ENCODE measurements at places on chromosomes 2 and 18. TPM values are rescaled to one million over a fixed set of nuclear protein-coding genes. Genes with fewer than 3 reads are reported as not detected.

DNA sequence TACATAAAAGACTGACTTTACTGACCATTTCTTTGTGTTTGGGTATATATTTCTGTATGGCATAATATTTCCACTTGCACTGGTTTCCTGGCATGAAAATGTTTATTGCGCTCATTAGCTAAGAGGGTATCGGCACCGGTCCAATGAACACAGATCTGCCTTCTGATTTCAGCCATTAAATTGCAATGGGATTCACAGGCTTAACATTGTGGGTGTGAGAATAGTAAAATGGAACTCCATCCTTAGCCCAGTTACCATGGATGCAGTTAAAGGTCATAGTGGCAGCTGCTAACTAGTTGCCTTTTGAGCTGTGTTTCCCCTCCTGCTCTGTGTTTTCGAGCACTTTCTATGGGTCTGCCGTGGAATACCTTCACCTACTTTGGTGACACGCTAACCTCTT, 352.6 kb upstream of the POU3F3 start:
- no peak for DNase-seq

GRCh38 chr2:162934191-162934590, 95.6 kb upstream of the KCNH7 start:
- DNase-seq = no peak

DNA sequence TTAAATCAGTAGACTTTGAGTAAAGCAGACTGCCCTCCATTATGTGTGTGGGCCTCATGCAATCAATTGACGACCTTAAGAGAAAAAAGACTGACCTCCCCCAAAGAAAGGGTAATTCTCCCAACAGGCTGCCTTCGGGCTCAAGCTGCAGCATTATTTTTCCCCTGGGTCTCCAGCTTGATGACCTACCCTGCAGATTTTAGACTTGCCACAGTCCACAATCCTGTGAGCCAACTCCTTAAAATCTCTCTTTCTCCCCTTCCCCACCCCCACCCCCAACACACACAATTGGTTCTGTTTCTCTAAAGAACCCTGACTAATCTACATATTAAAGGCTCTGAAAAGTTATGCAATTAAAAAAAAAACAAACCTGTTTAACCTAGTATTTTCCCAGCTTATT, 89.4 kb downstream of the RNF152 start:
- DNase-seq = no peak

- no peak for DNase-seq
Measured at GRCh38 chr18:23484561-23485182, 18.6 kb upstream of the RMC1 start.

- peak; percentile 57 for DNase-seq
Measured at GRCh38 chr2:54899576-54900200, 150.6 kb downstream of the RTN4 start.

DNA sequence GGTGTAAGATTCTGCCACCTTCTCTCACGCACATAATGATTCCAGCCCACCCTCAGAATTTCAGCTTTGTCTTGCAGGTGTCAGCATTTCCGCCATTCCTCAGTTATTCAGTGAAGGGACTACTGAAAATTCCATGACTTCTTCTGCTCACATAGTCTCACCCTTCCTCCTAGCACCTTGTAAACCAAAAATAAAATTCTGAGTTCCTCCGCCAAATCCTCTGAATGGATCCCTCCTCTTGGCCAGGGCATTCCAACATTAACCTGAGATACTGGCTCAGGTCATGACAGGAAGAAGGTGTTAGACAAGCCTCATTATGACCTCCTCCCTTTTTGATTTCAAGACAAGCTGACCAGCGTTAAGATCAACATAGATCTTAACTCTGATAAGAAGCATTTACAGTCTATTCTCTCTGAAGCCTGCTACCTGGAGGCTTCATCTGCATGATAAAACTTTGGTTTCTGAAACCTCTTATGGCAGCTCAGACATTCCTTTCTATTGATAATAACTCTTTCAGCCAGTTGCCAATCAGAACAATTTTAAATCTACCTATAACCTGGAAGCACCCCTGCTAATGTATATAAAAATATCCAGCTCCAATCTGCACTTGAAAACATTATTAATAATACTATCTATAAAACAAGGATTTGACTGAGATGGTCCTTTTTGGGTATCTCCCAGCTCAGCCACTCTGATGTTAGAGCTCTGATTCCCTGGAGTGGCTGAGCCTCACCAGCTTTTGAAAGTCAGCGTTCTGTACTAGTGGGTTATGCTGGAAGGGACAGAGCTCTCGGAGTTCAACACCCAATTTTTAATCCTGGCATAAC, 136.4 kb upstream of the APCDD1 start:
- DNase-seq = no peak

DNA sequence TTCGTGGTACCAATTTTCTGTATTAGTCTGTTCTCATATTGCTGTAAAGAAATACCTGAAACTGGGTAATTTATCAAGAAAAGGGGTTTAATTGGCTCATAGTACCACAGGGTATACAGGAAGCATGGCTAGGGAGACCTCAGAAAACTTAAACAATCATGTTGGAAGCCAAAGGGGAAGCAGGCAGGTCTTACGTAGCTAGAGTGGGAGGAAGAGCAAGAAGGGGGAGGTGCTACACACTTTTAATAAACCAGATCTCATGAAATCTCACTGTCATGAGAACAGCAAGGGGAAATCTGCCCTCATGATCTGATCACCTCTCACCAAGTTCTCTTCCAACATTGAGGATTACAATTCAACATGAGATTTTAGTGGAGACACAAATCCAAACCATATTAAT, 226.8 kb upstream of the TPO start:
- DNase-seq = no peak

DNA sequence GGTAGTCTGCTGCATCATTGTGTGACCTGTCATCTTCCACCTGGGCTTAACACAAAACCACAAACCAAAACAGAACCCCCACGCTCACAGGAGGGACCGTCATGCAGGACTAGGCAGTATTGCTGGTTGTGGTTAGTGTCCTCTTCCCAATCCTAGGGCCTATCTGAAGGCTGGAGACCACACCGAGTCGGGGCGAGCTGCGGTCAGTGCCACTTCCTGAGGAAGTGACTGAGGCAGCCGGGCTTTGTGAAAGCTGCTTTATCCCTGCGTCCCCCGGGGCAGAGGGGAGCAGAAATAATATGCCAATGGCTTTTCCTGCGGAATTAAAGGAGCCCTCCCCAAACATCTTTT, 22.9 kb downstream of the ZNF532 start:
- DNase-seq = peak; percentile 82

- no peak for DNase-seq
Measured at GRCh38 chr2:201228912-201229290, 31.4 kb upstream of the CASP8 start.

DNA sequence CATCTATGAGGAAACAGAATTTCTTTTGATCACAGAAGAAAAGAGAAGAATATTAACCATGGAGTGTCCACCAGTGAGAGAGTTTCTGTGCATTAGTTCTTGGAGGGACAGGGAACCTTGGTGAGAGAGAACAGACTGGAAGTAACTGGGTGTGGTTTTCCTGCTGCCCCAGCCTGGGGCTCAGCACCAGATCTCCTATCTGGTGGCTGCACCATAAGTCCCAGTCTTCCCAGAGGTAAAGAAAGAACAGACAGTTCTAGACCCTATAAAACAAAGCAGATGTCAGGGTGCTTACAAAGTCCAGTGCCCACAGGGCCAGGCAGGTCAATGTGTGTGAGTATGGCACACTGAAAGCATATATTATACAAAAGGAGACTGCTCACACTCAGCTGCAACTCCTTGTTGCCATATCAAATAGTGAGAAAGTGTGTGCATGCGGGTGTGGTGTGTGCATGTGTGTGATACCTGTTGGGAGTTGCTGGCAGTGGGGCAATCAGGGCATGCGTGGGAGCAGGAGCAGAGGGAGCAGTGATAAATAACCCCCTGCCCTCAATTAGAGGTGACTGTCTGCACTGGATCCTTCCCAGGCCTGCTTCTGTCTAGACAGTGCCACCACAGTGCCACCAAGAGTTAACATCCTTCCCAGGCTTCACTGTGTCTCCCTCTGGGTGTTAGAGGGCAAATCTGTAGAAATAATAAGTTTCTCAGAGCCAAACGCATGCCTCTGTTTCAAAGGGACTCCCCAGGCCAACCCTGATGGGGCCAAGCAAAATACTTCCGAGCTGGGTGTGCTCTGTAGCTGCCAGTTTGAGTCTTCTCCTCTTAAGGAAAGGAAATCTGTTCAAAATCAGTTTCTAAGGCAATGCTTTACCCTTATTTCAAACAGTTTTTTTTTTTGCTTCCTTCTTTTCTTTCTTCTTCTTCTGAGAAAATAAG, 45.7 kb downstream of the RDH14 start:
- DNase-seq = no peak

GRCh38 chr2:239716536-239717318, 308.4 kb downstream of the NDUFA10 start:
- DNase-seq = peak; percentile 48

The ICA1L gene
- 0.65 TPM for total RNA-seq

Data from lung microvascular endothelial cell (primary cell).